HFFc6 (cell line): ENCODE measurements at places on chromosomes 5 and 9. TPM values are rescaled to one million over a fixed set of nuclear protein-coding genes. Genes with fewer than 3 reads are reported as not detected.

DNA sequence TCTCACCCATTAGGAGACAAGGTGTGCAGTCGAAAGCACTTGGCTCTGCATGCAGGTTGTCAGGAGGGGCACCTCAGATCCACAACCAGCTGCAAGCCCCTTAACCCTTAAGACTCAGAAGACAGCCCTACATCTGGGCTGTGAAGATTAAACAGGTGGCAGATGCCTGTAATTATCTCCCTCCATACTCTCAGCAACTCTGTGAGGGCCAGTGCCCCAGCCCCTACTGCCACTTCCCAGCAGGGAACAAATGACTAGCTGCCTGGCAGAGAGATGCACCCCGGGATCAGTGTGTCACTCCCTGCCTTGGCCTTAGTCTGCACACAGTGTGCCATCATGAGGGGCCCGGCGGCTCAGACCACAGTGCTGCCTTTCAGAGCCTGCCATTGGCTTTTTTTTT lies 42.0 kb downstream of the CRB2 start:
- H3K4me3 ChIP-seq = no peak overlapping the region
- no peaks in the 10 kb centered on the region for H3K36me3 ChIP-seq
- no peak overlapping the region for H3K27ac ChIP-seq
- DNase-seq = no peak
- peaks cover 7% of the 10 kb centered on the region; the same call in 1 of the 2 replicates for H3K4me1 ChIP-seq
- peaks cover 2% of the 10 kb centered on the region for H3K27me3 ChIP-seq

GPR151 gene
- not detected in 3 replicates for total RNA-seq

GRCh38 chr9:91042024-91042423 lies 240.4 kb downstream of the SYK start:
- H3K27me3 ChIP-seq = no peaks in the 10 kb centered on the region; the same call in 1 of the 2 replicates
- no peaks in the 10 kb centered on the region for H3K36me3 ChIP-seq
- H3K27ac ChIP-seq = no peak overlapping the region
- peaks cover 32% of the 10 kb centered on the region for H3K4me1 ChIP-seq
- no peak for DNase-seq

GRCh38 chr5:79851391-79851863 lies 139.6 kb downstream of the MTX3 start:
- peaks cover 13% of the 10 kb centered on the region for H3K27me3 ChIP-seq
- H3K36me3 ChIP-seq = no peaks in the 10 kb centered on the region
- DNase-seq = no peak

DNA sequence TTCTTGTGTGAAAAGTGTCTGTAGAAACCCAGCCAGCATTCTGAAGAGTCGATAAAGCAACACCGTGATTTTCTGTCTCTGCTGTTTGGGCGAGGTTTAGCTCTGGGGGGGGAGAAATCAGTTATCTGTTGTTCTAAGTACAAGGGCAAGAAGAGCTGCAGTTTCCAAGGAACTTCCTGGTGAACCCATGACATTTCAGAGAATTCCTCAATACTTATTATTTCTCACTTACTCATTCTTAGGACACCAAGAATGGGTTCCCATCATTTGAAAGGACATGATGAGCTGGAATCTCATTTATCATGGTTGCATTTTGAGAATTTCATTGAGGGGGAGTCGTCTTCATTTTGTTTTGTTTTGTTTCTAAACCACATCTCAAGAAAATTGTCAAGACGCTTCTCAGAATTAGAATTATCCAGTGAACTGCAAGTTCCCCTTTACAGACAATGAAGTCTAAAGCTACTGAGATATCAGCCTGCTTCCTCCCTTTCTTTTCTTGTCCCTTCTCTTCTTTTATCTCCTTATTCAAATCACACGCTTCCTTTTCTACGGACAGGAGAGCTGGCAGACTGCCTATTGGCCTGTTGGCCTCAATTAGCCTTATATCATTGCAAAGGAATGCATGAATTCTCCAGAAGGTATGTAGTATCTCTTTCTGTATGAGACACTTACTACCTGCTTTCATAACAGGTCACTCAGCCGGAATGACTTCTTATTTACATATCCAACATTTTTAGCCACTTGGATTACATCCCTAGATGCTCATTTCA lies 53.7 kb downstream of the ZNF462 start:
- peak overlapping the region; percentile 77 for H3K4me3 ChIP-seq
- H3K4me1 ChIP-seq = peaks cover 65% of the 10 kb centered on the region
- peaks cover 15% of the 10 kb centered on the region for H3K36me3 ChIP-seq
- peak overlapping the region; percentile 85 for H3K27ac ChIP-seq
- DNase-seq = peak; percentile 80
- no peaks in the 10 kb centered on the region; the same call in 1 of the 2 replicates for H3K27me3 ChIP-seq
